ENCODE measurements at places on chromosomes 5 and 9. TPM values are rescaled to one million over a fixed set of nuclear protein-coding genes. Genes with fewer than 3 reads are reported as not detected.

CEL gene
- total RNA-seq, result 0.56 TPM

ADAMTS6 gene
- 8.0 TPM for total RNA-seq

SLC4A9 gene
- 0.74 TPM for total RNA-seq

PKN3 gene
- 4.2 TPM for total RNA-seq

GARIN3 gene
- not detected for total RNA-seq

FST gene
- 11.6 TPM for total RNA-seq

NEURL1B gene
- 22.9 TPM for total RNA-seq

SPATA31A3 gene
- total RNA-seq, result not detected

SLC36A3 gene
- not detected for total RNA-seq

INSL4 gene
- not detected for total RNA-seq

SLC35D2 gene
- total RNA-seq, result 13.8 TPM
